ENCODE measurements at places on chromosomes 1 and 21.

DNA sequence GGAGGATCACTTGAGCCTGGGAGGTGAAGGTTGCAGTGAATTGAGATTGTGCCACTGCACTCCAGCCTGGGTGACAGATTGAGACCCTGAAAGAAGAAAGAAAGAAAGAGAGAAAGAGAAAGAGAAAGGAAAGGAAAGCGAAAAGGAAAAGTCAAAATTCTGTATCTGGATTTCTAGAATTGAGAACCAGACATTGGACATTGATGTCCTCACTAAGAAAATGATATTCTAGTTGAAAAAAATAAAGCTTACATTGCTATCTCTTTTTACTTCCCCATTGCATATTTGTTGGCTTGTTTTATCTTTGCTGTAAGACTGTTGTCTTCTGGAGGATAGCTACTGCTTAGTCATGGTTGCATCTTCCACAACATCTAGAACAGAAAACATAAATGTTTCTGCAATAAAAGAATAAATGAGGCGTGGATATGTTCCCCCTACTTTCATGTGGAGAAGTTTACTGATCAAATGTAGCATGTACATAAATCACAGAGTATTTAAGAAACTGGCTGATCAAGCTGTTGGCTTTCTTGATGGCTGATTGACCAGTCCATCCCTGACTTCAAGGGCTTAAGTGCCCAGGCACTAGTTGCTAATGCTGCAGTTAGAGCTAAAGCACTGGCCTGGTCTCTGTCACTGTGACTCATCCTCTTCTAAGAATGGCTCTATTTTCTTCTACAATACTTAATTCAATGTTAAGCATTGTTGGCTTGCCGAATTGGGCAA lies 17.7 kb downstream of the CD53 start:
- no peaks in the 10 kb centered on the region for H3K27me3 ChIP-seq
- H3K27ac ChIP-seq: no peak overlapping the region
- no peaks in the 10 kb centered on the region for H3K36me3 ChIP-seq
- DNase-seq: no peak

GRCh38 chr1:169234780-169235179 lies 128.3 kb downstream of the ATP1B1 start:
- H3K4me3 ChIP-seq: no peak overlapping the region
- H3K27ac ChIP-seq: no peak overlapping the region
- H3K36me3 ChIP-seq: no peaks in the 10 kb centered on the region

GRCh38 chr1:151494741-151495281 lies 16.4 kb upstream of the CGN start:
- no peak overlapping the region for H3K27ac ChIP-seq
- no peak for DNase-seq
- H3K27me3 ChIP-seq: no peaks in the 10 kb centered on the region

- no peak overlapping the region for H3K4me3 ChIP-seq
- H3K4me1 ChIP-seq: peaks cover 65% of the 10 kb centered on the region
- H3K27me3 ChIP-seq: no peaks in the 10 kb centered on the region
- no peak for DNase-seq
Observed at GRCh38 chr1:10765734-10766478, 30.5 kb downstream of the CASZ1 start.

- no peaks in the 10 kb centered on the region for H3K36me3 ChIP-seq
- no peaks in the 10 kb centered on the region for H3K27me3 ChIP-seq
- no peak overlapping the region for H3K4me3 ChIP-seq
Observed at GRCh38 chr1:12098786-12099185, 35.7 kb downstream of the TNFRSF8 start.

DNA sequence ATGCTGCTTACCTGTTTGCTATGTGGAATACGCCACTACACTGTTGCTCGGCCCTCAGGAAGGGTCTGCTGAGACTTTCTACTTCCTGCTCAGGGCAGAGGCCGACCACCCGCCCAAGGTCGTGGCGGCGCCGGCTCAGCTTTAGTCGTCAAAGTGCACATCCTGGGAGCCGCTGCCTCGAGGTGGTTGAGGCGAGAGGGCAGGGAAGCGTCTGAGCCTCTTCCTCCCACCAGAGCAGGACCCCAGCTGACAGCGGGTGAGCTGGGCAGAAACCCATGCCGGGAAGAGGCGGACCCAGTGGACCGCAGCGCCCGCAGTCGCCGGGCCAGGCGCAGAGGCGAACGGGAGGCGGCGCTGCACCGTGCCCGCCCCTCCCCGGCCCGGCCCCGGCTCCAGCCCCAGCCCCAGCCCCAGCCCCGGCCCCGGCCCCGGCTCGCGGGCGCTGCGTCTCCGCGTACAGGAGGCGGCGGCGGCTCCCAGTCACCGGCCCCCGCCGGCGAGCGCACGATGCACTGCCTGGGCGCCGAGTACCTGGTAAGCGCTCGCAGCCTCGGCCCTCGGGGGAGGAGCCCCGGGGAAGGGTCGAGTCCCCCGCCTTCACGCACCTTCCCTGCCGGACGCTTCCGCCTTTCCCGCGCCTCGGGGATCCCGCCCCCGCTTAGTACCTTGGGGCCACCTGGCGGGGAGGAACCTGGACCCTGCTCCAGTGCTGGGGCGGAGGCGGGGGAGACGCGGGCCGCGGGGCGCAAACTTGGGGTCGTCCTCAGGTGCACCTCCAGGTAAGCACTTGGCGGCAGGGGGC lies at the start of gene SLC44A3:
SLC44A3 (plus strand) TSS at position 413 of the 802 bp plus-strand sequence; CDS start at position 508, 95 bp downstream.
- H3K27ac ChIP-seq: peak within 1 kb of the TSS; percentile 67
- H3K4me3 ChIP-seq: peak within 1 kb of the TSS; percentile 64
- no peaks in the 10 kb centered on the region for H3K27me3 ChIP-seq
- H3K4me1 ChIP-seq: peaks cover 8% of the 10 kb centered on the region

GRCh38 chr1:41333146-41333784 lies 28.0 kb upstream of the FOXO6 start:
- DNase-seq: no peak
- no peaks in the 10 kb centered on the region for H3K36me3 ChIP-seq
- no peak overlapping the region for H3K4me3 ChIP-seq
- H3K4me1 ChIP-seq: peaks cover 12% of the 10 kb centered on the region

- no peak overlapping the region for H3K4me3 ChIP-seq
- no peaks in the 10 kb centered on the region for H3K36me3 ChIP-seq
- H3K27me3 ChIP-seq: no peaks in the 10 kb centered on the region
- no peak overlapping the region for H3K27ac ChIP-seq
- DNase-seq: no peak
Observed at GRCh38 chr1:205669341-205670149, 10.8 kb downstream of the SLC45A3 start.

- no peaks in the 10 kb centered on the region for H3K27me3 ChIP-seq
- no peak for DNase-seq
- peak overlapping the region; percentile 86 for H3K27ac ChIP-seq
- no peaks in the 10 kb centered on the region for H3K36me3 ChIP-seq
Observed at GRCh38 chr1:32965251-32965747, 690 bp upstream of the RNF19B start.

DNA sequence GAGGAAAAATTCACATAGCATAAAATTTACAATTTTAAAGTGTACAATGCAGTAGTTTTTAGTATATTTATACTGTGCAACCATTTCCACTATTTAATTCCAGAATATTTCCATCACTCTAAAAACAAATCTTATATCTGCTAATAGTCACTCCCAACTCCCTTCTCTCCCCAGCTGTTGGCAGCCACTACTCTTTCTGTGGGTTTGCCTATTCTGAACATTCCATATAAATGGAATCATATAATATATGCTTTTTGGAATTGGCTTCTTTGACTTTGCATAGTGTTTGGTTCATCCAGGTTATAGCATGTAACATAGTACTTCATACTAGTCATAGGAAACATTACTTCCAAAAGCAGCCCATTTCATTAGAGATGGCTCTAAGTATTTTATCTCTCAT lies 25.0 kb upstream of the TMEM39B start:
- no peak overlapping the region for H3K4me3 ChIP-seq
- peaks cover 18% of the 10 kb centered on the region for H3K36me3 ChIP-seq
- H3K27me3 ChIP-seq: no peaks in the 10 kb centered on the region
- H3K27ac ChIP-seq: no peak overlapping the region
- DNase-seq: no peak

Measured in right atrium auricular region (tissue), 2 donors.